B cell (primary cell): ENCODE measurements at places on chromosomes 2 and 18.

GRCh38 chr2:57075226-57075625 lies 891.4 kb downstream of the CCDC85A start:
- no peak for DNase-seq

- no peak for DNase-seq
Observed at GRCh38 chr2:8171608-8172007, 510.2 kb upstream of the ID2 start.

DNA sequence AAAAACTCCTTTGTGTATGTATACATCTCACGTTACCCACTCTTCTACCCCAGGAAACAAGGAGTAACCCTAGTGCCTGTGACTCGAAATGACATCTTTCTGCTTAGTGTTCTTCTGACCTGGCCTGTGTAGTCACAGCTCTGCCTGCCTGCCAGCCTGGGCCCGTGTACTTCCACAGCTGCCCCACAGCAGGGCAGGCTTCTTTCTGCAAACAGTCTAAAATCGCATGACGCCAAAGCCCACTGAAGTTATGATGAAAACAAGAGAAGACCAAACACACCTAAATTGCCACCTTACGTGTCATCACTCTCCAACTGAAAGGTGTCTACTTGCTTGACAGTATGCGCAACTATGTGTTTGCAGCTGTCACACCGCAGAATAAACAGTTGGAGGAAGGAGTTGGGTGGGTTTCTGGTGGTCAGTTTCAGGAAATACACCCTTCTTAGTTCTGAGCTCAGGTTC lies 1.5 kb downstream of the GAREM1 start:
- DNase-seq: peak; percentile 17

- no peak for DNase-seq
Observed at GRCh38 chr18:388200-388599, 112.3 kb downstream of the COLEC12 start.

DNA sequence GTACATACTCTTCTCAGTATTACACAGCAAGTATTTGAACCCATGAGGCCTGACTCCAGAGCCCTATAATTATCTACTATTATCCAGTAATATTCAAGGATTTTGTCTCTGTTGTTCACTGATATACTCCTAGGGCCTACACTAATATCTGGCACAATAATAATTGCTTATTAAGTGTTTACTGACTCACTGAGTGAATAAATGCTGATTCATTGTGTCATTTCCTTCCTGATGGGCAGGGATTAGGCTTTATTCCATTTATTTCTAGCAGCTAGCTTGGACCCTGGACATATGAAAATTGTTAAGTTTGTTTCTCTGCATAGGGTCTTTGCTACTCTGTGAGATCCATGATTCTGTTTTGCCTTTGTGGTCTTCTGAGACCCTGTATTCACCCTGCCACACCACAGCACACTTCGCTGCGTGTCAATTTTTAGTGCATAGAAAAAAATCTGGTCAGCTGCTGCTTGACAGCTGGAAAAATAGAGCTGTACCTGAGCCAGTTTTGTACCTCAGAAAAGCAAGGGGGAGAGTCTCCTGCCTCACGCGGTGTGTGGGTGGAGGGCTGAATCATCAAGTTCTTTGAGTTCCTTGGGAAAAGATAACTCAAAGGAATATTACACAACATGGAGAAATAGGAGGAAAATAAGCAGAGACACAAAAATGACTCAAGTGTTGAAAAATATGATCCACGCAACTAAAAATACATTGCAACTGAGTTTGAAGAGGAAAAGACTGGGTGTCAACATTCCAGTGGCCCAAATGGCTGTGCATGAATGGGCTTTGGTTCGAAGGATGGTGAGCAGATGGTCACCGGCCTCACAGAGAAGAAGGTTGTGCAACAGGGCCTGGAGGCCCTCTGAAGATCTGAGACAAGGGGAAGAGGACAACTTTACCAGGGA lies 18.9 kb upstream of the DPP4 start:
- DNase-seq: no peak

- DNase-seq: no peak
Observed at GRCh38 chr2:191010887-191011885, 2.8 kb downstream of the STAT1 start.

DNA sequence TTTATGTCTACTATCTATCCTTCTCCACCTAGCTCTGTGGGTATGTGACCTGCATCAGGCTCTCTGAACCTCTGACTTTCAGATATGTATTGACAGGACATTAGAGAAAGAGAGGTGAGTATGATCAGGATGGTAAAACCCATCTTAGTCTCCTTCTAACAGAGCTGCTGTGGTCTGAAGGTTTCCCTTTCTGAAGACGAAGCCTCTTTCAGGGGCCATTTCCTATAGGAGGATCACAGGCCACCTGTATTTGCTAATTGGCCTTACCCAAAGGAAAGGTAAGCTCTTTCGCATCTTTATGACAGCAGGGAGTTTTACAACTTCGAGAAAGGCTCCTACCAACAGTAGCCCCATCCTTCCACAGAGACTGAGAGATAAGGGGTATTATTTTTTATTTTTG lies 442.9 kb downstream of the KCNJ3 start:
- no peak for DNase-seq

- no peak for DNase-seq
Observed at GRCh38 chr2:11656671-11657101, 13.3 kb downstream of the NTSR2 start.

DNA sequence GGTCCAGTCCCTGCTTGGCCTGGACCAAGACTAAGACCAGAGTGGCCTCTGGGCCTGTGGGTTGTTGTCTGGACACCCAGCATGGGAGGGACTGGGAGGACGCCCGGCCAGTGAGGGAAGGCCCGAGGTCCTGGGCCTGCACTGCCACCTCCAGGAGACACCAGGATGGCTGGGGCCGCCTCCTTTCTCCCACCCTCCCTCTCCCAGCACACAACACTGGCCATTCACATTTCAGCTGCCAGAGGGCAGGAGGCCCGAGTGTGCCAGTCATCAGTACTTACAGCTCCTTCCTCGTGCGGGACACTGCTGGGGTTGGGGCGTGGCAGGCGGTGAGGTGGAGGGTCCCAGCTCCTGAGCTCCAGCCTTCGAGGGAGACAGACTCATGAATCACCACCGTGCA lies 133.5 kb downstream of the ASB1 start:
- no peak for DNase-seq

- no peak for DNase-seq
Observed at GRCh38 chr2:202429164-202429980, 53.2 kb downstream of the BMPR2 start.

- no peak for DNase-seq
Observed at GRCh38 chr2:201930043-201930442, 103.6 kb upstream of the FZD7 start.

- DNase-seq: no peak
Observed at GRCh38 chr18:51235009-51235789, 37.7 kb upstream of the MEX3C start.

DNA sequence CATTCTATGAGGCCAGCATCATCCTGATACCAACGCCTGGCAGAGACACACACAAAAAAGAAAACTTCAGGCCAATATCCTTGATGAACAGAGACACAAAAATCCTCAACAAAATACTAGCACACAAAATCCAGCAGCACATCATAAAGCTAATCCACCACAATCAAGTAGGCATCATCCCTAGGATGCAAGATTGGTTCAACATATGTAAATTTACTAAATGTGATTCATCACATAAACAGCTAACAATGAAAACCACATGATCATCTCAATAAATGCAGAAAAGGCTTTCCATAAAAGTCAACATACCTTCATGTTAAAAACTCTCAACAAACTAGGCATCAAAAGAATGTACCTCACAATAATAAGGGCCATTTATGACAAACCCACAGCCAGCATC lies 65.3 kb downstream of the WDPCP start:
- DNase-seq: no peak

DNA sequence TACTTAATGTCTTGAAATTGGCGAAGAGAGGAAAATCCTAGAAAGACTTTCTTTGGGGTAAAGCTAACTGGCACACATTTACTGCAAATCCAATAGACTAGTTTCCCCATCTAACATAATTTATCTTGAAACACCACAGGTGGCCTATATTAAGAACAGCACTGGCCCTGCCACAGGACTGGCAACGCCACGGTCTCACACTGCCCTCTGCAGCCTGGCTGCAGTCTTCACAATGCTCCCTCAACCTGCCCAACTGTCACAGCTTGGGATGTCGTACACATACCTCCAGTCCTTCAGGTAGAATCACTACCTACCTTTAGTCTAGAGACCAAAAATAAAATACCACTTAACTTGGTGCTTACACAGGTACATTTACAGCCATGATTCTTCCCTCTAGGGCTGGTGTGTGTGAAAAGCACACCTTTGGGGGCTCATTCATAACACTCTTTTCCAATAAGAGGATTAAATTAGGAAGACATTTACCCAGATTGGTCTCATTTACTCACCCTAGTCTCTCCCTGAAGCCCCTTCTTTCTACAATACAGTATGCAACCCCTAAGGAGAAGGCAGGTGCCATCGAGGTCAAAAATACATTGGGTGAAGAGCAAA lies 222.2 kb downstream of the C1D start:
- peak; percentile 46 for DNase-seq

- no peak for DNase-seq
Observed at GRCh38 chr2:233964581-233964980, 47.4 kb downstream of the TRPM8 start.

GRCh38 chr2:8289111-8289510 lies 392.7 kb upstream of the ID2 start:
- DNase-seq: no peak

DNA sequence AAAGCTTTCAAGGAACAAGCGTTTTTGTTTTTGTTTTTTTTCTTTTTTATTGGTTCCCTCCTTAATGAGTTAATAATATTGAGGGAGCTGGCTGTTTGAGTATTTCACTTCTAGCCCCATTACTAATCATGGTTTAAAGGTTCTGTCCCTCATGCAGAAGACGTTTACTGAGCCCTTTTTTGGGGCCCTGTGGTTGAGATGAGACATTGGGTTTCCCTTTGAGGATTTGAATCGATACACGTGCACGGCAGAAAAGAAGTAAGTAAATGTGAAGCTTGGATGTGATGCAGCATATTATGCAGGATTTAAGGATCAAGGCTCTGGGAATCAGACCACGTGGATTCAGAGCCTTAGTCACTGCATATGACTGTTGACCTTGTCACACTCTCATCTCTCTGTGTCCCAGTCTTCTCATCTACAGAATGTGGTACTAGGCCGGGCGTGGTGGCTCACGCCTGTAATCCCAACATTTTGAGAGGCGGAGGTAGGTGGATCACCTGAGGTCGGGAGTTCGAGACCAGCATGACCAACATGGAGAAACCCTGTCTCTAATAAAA lies 1.0 kb upstream of the CHST10 start:
- no peak for DNase-seq

- DNase-seq: peak; percentile 73
Observed at GRCh38 chr18:46148810-46149209, 44.6 kb downstream of the HAUS1 start.

- no peak for DNase-seq
Observed at GRCh38 chr18:8162802-8163201, 446.4 kb upstream of the RAB12 start.

DNA sequence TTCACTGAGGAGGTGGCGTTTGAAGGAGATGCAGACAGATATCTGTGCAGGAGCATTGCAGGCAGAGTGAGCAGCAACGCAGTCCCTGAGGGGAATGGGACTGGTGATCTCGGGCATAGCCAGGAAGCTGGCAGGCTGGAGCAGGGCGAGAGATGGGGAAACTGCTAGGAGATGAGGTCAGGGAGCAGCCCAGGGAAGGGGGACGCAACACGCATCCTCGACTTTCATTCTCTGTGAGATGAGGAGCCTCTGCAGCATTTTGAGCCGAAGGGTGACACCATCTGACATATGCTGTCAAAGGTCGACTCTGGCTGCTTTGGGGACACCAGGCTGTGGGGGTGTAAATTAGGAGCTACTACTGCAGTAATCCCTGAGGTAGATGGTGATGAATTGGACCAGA lies 4.3 kb upstream of the CHRNA1 start:
- DNase-seq: no peak

DNA sequence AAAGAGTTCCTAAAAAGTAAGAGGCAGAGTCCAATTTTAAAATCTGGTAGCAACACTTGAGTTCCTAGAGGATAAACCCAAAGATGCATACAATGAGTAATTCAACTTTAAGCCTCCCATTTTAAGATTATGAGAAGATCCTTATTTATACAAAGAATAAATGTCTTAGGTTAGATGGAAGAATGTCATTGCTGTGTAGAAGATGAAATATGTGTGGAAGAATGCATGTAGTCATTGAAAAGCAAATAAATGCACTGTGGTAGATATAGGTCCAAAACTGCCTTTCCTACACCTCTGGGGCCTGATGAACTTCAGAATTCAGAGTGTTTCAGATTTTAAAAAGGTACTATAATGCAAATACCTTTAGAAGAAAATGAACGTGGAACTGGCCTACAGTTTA lies 58.7 kb upstream of the LRP1B start:
- no peak for DNase-seq

GRCh38 chr2:175576270-175576669 lies 394.8 kb upstream of the ATP5MC3 start:
- DNase-seq: no peak

- no peak for DNase-seq
Observed at GRCh38 chr18:13461469-13461868, 242.9 kb downstream of the LDLRAD4 start.

GRCh38 chr2:206850369-206850768 lies 85.0 kb downstream of the FASTKD2 start:
- no peak for DNase-seq

GRCh38 chr18:74652392-74652988 lies 54.8 kb downstream of the ZNF407 start:
- DNase-seq: peak; percentile 36

DNA sequence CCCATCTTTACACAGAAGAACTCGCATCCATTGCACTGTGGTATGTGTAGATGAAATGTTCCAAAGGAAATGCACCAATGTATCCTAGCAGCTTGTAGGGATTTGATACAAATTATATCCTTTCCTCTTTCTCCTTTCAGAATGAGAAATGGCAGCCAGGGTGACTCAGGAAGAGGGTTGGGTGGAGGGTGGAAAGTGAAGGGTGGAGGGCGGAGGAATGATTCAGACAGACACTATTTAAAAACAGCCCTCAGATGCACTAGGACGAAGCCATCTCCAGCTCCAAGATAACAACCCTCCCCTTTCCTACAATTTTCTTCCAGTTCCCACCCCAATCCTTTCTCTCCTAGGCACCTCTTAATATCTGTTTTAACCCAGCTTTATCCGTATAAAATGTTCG lies 96.2 kb upstream of the STK39 start:
- DNase-seq: no peak

- no peak for DNase-seq
Observed at GRCh38 chr2:14632133-14632936, at the start of gene LRATD1. Gene LRATD1, plus strand, starts transcription at chr2:14632717. Its CDS starts 1,263 bp downstream, at chr2:14633980.
